Activated CD4-positive, alpha-beta T cell treated with anti-CD3 and anti-CD28 coated beads, Interleukin-2, amount 50 U/mL, for 4 hours (primary cell): ENCODE measurements at places on chromosomes 4 and X.
A peak's percentile ranks its signal among the peaks of the same experiment; 100 is the strongest.

- DNase-seq = peak; percentile 18
Measured at GRCh38 chr4:16001484-16001858, 38.5 kb upstream of the FGFBP2 start.

GRCh38 chr4:101163936-101164335, 183.4 kb downstream of the PPP3CA start:
- DNase-seq = no peak

GRCh38 chrX:10653302-10653701, 32.9 kb upstream of the MID1 start:
- no peak for DNase-seq

DNA sequence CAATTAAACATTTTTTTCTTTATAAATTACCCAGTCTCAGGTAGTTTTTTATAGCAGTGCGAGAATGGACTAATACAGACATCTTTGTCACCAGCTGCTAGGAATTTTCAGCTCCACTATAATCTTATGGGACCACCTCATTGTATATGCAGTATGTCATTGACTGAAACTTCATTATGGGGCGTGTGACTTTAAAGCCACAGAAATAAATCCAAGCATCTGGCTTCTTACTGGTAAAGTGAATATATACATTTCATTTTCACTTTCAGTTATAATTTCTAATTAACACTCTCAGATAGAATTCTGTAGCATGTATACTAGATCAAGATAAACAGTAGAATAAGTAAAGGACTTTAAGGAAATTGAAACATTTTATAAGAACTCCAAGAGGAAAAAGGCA, 21.9 kb downstream of the IL15 start:
- no peak for DNase-seq

DNA sequence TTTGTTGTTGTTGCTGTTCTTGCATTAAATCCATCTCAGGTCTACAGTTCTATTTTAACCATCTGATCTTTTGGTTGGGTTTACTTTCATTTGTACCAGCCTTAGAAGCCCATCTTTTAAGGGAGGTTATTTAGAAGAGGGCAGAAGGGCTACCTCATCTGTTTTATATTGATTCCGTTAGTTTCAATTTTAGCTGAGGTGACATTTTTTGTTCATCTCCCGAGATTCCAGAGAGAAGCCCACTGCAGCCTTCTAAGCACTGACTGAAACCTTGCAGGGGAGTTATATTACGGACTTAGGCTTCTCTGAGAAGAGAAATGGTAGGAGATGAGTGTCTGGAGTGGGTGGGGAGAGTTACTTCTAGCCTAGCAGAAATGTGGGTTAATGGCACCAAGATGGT, 101.8 kb downstream of the PDGFRA start:
- DNase-seq = no peak

GRCh38 chr4:180960743-180961401, 1282.3 kb upstream of the TENM3 start:
- DNase-seq = no peak

GRCh38 chr4:173282626-173283025, 51.5 kb downstream of the HMGB2 start:
- no peak for DNase-seq

DNA sequence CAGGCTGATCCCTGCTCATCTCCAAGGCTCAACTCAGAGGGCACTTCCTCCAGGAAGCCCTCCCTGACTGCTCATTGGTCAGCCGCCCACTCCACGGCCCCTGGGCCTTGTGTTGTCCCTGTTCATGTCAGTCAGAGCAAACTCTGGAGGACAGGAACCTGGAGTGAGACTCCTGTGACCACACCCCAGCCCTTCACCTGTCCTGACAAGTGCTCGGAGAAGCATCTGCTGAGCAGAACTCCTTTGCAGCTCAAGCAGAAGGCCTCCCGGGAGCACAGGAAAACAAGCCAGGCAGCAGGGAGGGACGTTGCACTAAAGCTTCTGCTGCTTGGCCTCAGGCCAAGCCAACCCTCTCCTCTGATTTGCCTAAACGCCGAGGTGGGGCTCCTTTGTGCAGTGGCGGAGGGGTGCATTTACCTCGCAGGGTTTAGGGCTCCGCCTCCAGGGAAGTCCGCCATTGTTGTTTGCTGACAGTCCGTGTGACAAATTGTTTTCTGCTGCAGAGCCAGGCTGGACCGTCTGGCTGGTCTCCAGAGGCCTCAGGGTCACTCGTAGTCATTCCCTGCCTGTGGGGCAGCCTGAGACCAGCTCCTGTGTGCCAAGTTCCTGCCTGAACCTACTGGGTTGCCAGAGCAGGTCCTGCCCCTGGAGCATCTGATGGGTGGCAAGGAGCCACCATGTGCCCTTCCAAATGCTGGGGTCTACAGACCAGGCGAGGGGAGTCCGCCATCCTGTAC, 61.8 kb downstream of the C4orf50 start:
- DNase-seq = no peak

GRCh38 chr4:140637836-140638235, 69.1 kb upstream of the UCP1 start:
- DNase-seq = peak; percentile 9

GRCh38 chr4:48346594-48346993, 5.3 kb downstream of the SLAIN2 start:
- DNase-seq = no peak

DNA sequence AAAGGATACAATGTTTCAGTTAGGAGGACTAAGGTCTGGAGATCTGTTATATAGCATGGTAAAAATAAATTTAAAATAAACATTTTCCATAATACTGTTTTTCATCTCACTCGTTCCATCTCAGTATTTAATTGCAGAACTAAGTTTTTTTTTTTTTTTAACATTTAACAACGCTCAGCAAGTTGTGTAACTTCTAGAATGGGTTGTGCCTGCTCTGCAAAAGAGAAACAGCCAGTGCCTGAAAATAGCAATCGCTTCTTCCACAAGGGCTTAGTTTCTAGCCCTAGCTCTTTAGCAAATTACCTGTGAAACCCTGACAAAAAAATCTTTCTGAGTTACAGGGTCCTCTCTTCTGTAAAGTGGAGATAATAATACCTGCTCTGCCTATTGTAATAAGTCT, 41.9 kb downstream of the CNGA1 start:
- DNase-seq = no peak

DNA sequence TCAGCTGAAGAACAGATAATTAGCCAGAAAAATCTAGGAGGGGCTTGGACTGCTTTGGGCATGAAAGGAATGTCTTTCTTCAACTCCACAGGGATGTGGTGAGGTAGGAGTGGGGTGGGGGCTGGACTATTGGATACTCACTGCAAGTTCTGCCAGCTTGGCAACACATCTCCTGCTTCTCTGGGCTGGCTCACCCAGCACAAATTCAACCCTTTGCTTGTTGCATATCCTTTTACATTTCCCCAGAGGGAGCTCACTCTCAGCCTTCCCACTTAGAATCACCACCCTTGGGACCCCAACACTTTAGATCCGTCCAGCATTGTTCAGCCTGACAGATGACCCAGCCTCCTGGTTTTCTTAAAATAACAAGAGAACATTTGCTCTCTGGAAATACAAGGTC, 120.6 kb downstream of the KDR start:
- no peak for DNase-seq

DNA sequence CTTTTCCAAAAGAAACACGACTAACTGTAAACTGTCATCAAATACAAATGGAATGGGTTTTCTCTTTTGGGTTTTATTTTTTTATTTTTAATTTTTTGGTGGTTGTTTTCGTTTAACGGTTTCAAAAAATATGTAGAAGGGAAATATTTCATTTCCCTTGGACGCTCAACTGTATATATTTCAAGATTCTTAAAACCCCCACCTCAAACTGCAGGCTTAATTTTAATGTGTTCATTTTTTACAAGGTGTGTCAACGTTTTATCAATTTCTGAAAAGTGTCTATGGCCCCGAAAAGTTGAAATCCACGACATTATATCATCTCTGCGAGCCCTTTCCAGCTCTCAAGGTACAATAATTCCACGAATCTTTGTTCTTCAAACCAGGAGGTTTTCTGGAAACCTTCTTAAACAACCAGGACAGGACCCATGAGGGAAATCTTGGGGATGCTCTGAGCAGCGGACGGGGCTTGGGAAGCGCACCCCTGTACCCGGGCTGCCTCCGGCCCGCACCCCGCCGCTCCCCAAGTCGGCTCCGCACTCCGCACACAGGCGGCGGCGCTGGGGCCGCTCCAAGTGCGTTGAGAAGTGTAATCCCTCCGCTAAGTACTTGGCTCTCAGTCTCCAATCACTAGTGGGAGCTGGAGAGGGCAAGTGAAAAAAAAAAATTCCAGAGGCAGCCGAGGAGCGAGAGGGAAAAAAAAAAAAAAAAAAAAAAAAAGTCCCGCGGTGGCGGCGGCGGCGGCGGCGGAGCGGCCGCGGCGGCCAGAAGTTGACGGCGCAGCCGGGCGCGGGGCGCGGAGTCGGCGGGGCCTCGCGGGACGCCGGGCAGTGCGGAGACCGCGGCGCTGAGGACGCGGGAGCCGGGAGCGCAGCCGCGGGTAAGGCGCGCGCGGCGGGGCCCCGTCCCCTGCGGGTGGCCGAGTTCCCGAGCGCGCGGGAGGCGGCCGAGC, at the start of gene BMPR1B:
Gene BMPR1B (plus strand): TSS at position 764 of the 949 bp plus-strand sequence. CDS start 346,470 bp downstream, outside the sequence.
- no peak for DNase-seq

DNA sequence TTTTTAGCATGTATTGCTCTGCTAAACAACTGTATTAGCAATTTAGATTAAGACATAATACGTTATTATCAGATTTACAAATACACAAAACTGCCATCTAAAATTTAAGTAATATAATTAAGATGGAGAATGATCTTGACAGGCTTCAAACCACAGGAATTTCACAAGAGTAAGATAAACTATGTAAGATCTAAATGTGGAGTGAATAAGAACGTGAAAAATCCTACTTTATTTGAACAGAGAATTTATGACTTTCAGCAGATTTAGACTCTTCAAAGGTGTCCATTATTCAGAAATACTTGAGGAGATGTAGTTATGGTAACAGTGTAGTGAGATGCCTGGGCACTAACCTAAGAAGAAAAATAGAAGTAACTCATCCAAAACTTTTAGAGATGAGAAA, 73.2 kb downstream of the SLC4A4 start:
- no peak for DNase-seq

DNA sequence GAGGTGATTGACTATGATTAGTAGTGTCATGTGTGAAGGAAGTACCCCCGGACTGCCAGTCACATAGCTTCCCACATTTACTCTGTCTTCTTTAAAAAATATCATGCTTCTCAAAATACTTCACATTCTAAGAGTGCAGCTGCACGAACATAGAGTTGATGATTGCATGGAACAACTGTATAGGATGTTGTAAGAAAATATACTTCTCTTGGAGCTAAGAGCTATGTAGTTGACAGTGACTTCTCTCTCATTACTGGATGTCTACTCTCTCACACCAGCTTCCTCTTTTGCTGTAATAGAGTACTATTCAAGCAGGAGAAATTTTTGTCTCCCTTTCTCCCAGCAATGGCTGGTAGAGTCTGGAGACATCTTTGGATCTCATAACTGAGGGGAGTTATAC, 99.4 kb upstream of the PUDP start:
- DNase-seq = no peak

DNA sequence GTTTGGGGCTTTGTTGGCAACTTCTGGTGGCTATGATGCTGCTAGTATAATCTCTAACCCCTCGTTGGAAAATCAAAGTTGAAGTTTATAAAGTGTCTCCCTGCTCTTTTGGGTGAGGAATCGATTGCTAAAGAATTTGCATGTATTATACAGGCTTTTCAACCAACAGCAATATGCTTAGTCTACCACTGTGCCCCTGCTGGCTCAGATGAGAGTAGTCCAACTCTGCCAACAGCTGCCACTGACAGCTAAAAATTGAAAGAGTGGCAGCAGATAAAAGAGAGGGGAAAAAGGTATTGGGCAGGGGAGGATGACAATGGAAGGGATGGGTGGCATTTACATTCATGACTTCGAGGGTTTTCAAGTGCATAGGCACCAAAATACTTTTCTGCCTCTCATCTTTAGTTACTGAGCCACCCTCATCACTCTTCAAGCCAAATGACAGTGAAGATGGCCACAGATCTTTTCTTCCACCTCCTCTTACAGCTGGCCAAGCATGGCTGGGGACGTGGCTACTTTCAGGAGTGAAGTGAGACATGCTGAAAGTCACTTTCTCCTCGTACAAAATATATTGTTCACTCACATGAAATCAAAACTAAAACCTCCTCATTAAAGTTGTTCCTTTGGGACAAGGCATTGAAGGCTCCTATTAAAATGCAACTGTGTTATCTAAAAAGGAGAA, 2.7 kb upstream of the GRIA3 start:
- DNase-seq = no peak

GRCh38 chrX:93332329-93332728, 341.0 kb downstream of the NAP1L3 start:
- DNase-seq = no peak

DNA sequence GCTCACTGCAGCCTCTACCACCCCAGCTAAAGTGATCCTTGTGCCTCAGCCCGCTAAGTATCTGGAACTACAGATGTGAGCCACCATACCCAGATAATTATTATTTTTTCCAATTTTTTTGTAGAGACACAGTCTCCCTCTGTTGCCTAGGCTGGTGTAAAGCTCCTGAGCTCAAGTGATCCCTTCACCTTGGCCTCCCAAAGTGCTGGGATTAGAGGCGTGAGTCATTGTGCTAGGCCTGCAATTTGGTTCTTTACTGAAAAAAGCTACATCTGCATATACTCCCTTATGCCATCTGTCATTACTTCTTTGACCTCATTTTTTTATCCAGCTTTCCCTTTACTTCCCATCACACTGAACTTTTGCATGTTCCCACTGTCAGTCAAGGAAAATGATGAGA, 2012.4 kb upstream of the IGFBP7 start:
- no peak for DNase-seq

DNA sequence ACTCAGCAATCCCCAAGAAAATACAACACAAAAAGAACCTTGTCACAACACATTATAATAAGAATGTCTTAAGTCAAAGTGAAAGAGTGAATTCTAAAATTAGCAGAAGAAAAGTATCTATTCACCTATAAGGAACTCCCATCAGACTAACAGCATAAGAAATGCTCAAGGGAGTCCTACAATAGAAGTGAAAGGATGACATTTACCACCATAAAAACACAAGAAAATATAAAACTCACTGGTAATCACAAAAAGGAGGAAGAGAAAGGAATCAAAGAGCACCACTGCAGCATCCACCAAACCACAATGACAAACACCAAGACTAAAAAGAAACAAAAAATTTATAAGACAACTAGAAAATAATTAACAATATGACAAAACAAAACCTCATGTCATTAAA, 257.0 kb upstream of the AGTR2 start:
- DNase-seq = no peak

- DNase-seq = no peak
Measured at GRCh38 chr4:77044461-77045150, 31.2 kb downstream of the CCNI start.

DNA sequence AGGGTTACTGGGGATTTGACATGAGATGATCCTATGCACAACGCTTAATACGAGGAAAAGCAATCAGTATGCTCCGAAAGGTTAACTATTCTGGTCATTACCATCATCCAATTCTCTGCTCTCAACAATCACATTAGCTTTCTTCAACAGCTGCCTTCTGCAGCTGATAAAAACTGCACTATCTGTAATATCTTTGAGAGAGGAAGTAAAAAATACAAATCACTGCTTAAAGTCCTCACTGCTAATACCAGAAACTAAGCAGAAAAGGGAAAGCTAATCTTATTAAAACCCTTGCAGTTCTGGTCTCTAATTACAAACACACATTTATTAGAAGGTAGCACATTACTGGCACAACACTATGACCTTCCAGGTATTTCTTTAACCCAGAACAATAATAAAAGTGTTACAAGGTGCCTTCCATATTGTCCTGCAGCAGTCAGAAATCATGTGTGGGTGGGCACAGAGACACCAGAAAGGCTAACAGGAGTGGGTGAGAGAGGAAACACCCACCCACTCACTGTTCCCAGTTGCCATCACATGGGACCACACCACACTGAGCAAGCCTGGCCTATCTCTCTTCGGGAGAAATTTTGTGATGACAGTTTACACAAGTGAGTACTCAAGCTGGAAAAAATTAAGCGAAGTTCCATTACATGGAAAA, 71.0 kb downstream of the RELL1 start:
- no peak for DNase-seq
